ENCODE measurements at places on chromosomes 3 and 15. TPM values are rescaled to one million over a fixed set of nuclear protein-coding genes. Genes with fewer than 3 reads are reported as not detected.

DNA sequence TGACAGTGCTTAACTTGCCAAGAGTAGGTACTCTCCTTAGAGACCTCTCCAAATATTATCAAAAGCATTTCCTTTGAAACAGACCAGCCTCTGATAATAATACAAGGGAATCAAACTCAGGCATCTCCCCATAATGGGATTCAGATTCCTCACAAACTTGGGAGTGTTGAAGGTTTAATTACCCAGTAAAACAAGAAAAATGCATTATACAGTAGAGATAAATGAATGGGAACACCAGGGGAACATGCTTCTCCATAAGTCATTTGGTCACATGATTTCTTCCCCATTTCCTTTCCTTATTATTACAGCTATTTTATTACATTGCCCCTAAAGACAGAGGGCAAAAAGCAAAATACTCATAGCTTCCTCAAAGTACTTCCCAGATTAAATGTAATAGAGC lies 325.0 kb upstream of the CDIN1 start:
- DNase-seq, result no peak

- no peak for DNase-seq
Measured at GRCh38 chr3:30597131-30597768, 9.2 kb upstream of the TGFBR2 start.

DNA sequence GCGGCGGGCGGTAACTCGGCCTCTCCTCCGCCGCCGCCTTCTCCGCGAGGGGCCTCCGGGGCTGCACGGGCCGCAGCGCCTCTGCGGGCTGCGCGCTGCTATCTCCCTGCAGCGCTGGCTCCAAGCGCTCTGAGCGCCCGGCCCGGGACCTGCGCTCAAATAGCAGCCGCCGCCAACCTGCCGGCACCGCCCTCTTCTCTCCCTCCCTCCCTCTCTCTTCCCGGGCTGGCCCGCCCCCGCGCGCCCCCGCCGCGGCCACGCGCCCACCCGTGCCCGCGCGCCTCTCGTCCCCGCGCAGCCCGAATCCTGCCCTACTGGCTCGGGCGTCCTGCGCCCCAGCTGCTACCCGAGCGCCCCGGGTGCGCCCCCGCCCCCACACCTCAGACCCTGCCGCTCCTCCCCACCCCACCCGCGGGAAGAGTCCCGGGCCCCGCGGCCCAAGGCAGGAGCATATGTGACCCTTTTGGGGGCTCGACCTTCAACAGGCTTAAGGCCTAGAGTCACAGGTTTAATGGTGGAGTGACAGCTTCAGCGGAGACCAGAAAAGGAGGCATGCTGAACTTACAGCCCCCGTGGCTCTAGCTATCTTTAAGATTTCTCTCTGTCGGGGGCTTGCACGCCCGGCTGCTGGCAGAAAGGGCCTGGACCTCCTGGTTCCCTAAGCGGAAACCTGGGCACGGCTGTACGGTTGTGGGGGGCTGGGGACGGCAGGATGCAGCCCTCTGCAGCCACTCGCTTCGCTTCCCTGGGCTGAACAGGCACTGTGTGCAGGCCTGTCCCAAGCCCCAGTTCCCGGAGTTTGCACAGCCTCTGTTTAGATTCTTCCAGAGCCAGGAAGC lies at the start of gene CACNA2D2:
TSS of gene CACNA2D2 (minus strand) at position 131 of the 839 bp plus-strand sequence. CDS start 211 bp downstream, outside the sequence.
- peak; percentile 88 for DNase-seq

GRCh38 chr3:142356818-142357217 lies 91.0 kb downstream of the XRN1 start:
- no peak for DNase-seq

Gene FGF7
- 21.9 TPM for total RNA-seq

GRCh38 chr3:124854009-124854408 lies 33.2 kb downstream of the ITGB5 start:
- no peak for DNase-seq

Gene MON1A
- 10.2 TPM for total RNA-seq

DNA sequence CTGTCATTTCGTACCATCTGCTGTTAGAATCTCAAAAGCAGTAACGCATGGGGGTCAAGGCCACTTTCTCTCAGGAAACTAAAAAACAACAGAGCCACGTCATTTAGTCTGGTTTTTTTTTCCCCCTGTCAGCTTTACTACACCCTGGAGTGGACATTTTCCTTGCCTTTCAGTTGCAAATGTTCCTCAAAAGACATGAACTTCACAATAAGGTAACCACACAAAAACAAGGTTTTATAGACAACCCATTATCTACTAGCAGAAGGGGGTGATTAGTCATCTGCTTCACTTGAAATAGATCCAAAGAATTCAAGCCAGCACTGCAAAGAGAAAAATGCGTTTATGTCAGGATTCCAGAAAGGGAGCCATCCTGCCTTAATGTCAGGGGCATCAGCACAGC lies 171.8 kb upstream of the CDIN1 start:
- DNase-seq, result no peak

GRCh38 chr3:155712008-155712407 lies 32.9 kb downstream of the PLCH1 start:
- no peak for DNase-seq

DNA sequence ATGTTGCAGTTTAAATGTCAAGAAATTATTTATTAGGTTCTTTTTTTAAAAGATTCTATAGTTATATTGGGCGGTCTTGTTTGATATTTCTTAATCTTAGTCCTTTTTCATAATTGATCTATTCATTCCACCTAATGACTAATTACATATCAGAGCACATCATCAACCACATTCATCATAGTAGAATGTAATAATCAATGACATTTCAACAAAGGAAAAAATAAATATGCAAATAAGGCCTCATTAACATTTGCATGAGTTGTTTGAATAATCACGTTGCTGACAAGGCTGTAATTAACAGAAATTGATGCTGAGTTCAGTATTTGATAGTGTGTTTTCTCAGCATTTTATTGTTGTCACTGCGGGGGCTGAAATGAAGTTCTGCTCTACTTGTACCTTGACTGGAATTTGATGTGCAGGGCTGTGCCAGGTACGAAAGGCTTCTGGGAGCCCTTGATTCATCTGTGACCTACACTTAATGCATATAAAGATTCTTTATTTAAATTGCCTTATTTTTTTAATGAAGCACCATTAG lies 215.7 kb downstream of the TCF12 start:
- DNase-seq, result no peak

Gene ADAMTS9
- 30.1 TPM for total RNA-seq

DNA sequence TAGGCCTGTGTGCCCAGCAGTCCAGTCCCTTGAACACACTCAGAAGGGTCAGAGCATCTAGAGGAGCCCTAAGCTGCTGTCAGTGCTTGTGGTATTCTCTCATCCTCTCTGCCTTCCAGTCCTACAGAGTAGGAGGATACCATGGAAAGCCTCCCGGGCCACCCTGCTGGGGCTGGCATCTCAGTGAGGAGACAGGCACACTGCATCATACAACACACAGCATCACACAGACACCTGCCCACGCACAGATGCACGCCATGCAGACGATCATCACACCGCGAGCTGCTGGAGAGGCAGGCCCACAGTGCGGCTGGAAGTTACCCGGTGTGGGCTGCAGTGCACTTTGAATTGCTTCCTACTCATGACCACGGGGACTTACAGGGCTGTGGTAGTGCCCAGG lies 15.2 kb downstream of the GABRA5 start:
- no peak for DNase-seq

GRCh38 chr3:196642434-196642833 lies 2.9 kb downstream of the NRROS start:
- peak; percentile 56 for DNase-seq

Gene GP5
- 0.26 TPM for total RNA-seq

Gene RTP1
- total RNA-seq, result not detected

Gene EXD1
- not detected for total RNA-seq

GRCh38 chr15:27770086-27770607 lies 329.0 kb downstream of the OCA2 start:
- DNase-seq, result no peak

Gene PAK6
- 5.7 TPM for total RNA-seq

Gene ERC2
- total RNA-seq, result 1.4 TPM

GRCh38 chr15:52762621-52763020 lies 27.5 kb downstream of the ONECUT1 start:
- DNase-seq, result no peak

GRCh38 chr15:51720201-51720995 lies 17.1 kb downstream of the LYSMD2 start:
- DNase-seq, result no peak

DNA sequence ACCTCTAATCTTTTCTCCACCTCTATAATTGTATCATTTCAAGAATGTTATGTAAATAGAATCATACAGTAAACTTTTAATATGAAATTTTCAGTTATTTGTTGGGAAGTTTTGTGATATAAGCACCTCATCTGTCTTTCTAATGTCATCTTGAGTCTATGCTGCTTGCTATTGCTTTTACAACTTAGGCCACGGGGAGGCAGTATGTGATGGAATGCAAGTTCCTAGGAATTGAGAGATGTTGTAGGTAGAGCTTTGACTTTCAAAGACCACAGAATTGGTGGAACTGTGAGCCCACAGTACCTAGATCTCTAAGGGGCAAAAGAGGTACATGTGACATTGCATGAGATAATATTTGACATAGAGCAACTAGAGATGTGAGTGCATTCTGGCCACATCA lies 328.3 kb downstream of the MFSD1 start:
- no peak for DNase-seq

GRCh38 chr3:66256806-66257205 lies 36.0 kb downstream of the SLC25A26 start:
- DNase-seq, result no peak

- DNase-seq, result no peak
Measured at GRCh38 chr3:24062916-24063315, 117.8 kb downstream of the NR1D2 start.

Gene IL20RB
- total RNA-seq, result 3.7 TPM

DNA sequence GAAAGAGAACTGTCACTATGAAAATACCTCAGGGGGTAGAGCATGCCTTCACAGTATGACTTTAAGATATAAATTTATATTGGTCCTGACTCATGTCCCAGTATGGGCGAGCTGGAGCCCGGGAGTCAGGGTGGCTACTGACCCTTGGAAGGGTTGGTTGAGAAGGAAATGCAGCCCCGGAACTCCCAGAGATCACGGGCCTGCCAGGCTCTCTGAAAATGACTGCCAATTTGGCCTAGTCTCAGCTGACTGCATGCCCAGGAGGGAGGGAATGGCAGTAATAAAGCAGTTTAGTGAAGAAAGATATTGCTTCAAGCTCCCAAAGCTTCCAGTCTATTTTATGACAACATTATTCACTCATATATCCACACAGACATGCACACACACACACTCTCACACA lies 299.0 kb downstream of the NR2F2 start:
- no peak for DNase-seq

DNA sequence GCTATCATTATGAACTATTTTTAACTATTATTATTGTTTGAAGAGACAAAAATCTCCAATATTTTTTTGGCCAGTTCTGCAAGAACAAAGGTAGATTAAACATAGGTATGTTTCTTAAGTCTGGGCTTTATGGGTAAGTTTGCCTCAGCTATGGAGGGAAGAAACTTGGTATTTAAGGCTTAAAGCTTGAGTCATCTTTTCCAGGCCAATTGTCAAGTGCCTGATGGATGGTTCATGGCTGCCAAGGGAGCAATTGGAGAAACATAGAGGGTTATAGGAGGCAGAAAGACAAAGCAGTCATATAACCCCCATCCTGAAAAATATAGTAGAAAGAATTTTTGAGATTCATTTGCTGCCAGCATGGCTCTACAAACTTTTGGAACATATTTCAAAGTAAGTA lies 7.2 kb upstream of the STAC start:
- no peak for DNase-seq

DNA sequence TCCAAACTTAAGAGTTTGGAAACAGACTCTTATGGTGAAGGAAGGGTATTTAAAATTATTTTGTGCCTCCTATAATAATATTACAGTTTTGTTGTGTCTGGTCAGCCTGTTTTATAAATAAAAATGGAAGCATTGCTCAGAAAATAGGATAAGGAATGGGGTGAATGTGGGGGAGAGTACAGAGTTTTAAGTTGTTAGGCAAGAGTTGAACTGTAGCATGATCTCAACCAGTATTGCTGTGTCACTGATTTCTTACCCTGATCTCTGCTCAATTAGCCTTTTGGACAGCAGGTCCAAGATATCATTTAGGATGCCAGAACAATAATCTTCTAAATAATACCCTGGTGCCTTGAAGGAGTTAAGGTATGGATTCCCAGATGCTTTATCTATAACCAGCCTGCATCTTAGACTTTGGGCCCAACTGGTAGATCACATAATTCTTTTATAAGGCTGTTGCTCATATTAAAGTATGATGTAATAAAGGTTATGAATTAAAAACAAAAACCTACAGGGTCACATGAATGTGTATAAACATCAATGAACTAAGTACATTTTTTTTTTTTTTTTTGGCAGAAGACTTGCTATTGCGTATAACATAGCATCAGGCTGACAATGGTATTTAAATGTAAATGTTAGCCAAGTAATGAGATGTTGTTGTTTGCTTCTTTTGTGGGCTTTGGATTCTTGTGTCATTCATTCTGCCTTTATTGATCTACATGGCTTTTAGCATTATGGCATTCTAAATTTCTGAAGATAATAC lies 70.0 kb downstream of the MITF start:
- no peak for DNase-seq

DNA sequence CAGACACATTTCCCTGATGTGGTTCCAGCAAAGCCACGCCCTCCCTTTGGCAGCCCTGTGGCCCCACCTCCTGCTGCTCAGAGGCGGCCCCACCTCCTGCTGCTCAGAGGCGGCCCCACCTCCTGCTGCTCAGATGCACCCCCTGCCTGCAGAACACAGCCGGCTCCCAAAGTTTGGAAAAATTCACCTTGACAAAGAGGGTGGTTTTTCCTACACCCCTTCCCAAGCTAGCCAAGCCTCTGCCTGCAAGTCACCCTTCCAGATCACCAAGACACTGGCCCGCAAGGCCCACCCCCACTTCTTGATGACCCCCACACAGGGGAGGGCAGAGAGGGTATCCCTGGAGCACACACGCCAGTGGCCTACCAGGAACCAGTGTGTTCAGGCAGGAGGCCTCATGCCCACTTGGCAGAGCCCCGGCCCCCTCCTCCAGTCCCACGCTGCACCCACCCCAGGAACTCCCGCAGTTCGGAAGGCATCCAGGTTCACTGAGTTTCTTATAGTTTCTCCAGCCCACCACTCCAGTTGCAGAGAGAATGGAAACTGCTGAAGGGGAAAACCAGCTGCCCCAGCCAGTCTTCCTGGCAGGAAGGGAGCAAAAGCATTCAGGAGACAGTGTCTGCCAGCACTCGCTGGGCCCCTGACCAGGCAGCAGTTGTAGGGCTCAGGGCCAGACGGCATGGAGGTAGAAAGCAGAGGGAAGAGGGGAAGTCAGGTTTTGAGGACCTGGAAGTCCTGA lies 2.3 kb upstream of the HAPLN3 start:
- peak; percentile 91 for DNase-seq

Gene SH2D7
- total RNA-seq, result not detected

Measured in upper lobe of right lung (tissue), 1 donor.